ENCODE measurements at places on chromosomes 16 and 17.

GRCh38 chr17:76050538-76051467, 21.5 kb downstream of the SRP68 start:
- DNase-seq, result no peak

DNA sequence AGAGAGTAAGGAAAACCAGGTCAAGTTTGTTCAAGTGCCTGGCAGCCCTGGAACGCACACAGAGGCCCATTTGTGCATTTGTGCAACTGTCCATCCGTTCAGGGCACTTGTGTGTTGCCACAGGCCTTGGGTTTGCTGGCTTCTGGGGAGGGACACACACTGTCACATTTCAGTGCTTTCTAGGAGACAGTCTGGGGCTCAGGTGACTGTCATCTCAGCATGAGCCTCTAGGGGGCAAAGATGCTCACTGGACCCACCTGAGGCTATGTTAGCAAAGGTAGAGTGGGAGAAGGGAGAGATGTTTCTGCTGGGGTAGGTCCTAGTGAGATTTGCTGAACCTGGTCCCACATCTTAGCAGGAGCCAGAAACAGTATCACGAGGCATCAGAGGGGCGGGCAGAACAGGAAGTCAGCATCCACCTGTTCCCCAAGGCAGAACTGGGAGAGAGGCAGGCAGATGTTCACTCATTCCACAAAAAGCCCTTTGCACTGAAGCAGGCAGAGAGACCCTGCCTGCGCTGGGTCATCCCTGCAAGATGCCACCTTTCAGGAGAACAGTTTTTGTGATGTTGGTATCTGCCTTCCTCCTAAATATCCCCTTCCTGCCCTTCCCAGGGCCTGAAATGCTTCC, 48.5 kb downstream of the RAI1 start:
- peak; percentile 94 for DNase-seq

GRCh38 chr17:63859257-63859656, 14.2 kb downstream of the CSH2 start:
- DNase-seq, result no peak

- peak; percentile 48 for DNase-seq
Measured at GRCh38 chr17:76989519-76989918, 121.3 kb downstream of the MGAT5B start.

- DNase-seq, result peak; percentile 23
Measured at GRCh38 chr16:4937782-4938682, 1.1 kb upstream of the PPL start.

- DNase-seq, result no peak
Measured at GRCh38 chr16:78972006-78972405, 628.5 kb downstream of the MAF start.

DNA sequence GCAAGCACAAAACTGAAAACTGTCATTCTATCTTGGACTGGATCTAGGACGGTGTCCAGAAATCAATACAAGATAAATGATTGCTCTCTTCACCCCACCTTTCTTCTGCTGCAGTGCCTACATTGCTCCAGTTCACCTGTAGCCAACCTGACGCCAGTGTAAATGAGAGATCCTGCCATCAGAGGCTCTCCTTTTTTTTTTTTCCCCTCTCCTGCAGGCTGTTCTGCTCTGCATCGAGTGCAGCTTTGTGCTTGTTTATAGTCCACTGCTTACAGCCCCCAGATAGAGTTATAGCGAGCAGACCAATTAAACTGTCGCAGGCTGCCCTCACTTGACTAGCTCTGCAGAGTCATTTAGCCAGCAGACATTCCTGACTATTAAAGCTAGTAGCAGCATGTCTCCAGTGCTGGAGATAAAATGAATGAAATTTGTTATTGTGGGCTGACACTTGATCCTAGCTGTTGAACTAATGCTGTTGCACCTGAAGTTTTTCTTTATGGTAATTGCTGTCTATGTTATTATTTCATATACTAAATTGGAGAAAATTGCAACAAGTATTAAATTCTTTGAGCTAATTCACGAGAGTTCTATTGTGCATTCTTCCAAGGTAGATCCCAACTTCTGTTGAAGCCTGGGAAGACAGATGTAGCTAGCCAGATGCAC, 257.1 kb downstream of the FTO start:
- DNase-seq, result no peak

- DNase-seq, result peak; percentile 38
Measured at GRCh38 chr17:75647921-75648320, 14.7 kb downstream of the SMIM5 start.

DNA sequence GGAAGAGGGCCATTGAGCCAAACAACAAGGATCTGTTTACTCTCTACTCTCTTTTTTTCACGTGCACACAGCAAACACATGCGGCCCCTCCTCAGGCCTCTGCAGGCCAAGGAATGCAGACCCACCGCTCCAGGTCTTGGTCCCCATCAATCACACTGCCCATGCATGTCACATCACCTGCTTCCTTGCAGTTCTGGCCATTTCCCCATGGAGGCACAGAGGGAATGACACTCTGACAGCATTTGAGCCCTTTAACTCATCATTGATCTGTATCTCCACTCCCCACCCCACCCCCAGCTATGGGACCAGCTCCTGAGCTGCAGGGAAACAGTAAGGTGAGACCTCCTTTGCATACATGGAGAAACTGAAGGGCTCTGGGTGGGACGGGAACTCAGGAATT, 45.9 kb upstream of the MEIOC start:
- peak; percentile 78 for DNase-seq

DNA sequence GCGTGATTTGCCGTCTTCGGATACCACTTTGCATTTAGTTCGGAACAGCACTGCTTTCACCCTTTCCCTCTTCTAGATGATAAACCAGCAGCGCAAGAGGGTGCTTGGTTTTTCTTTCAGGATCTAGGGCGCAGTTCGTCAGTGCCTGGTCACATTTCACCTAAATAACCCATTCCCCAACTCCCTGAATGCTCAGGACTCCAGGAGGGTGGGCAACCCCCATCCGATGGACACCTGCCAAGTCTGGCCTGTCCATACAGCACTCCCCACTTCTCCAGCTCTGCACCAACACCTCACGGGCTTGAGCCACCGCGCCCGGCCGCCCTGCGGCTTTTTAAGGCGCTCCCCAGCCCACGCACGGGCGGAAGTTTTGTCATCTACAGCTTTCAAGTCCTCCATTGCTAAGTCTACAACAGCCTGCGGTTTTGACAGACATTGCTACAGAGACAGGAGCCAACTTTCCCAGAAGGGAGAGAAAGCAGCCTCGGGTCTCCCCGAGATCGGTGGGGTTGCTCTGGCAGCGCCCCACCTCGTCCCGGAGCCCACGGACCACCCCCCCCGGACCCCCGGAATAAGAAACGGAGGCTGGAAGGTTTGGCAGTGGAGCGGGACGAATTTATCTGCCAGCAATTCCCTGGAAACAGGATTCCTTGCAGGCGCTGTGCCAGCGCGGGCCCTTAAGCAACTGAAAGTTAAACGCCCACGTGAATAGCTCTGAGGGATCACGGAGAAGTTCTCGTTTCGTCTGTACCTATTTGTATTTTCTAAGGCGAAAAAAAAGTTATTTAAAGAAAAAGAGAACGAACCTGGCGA, 38.6 kb upstream of the SLFN13 start:
- no peak for DNase-seq

- DNase-seq, result no peak
Measured at GRCh38 chr16:89210904-89211515, 6.5 kb upstream of the ZNF778 start.

GRCh38 chr17:65595071-65595656, 33.7 kb upstream of the AXIN2 start:
- peak; percentile 69 for DNase-seq

- no peak for DNase-seq
Measured at GRCh38 chr17:58538811-58539409, 24.5 kb upstream of the MTMR4 start.

DNA sequence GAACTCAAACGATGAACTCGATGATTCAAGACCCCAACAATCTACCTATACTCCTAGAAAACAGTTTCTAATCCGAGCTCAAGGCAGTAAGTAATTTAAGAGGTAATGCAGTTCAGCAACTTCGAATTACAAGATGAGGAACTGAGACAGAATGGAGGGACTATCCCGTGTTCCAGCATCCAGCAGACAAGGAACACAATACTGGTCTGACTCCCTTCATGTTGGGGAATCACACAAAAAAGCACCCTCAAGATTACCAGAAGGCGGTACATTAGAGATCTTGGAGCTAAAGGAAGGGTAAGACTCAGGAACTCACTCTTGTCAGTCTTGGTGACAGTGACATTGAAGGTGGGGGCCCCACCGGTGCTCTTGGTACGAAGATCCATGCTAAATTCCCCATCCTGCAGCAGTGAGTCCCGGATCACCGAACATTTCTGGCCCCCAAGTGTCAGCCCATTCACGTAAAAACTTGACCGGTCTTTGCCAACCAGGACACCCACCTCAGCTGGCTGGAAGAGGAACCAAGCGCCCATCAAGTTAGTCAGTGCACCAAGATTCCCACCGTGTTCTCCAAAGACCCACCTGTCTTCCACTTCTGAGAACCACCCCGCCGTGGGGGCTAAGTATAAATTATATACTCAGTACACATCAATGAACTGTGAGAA, 1.9 kb downstream of the PFN1 start:
- no peak for DNase-seq

GRCh38 chr16:89452241-89452640, 38.1 kb downstream of the ANKRD11 start:
- DNase-seq, result no peak

- DNase-seq, result peak; percentile 94
Measured at GRCh38 chr17:41785859-41786226, 668 bp downstream of the JUP start.

GRCh38 chr17:82320140-82320840, 2.9 kb upstream of the CD7 start:
- DNase-seq, result no peak

DNA sequence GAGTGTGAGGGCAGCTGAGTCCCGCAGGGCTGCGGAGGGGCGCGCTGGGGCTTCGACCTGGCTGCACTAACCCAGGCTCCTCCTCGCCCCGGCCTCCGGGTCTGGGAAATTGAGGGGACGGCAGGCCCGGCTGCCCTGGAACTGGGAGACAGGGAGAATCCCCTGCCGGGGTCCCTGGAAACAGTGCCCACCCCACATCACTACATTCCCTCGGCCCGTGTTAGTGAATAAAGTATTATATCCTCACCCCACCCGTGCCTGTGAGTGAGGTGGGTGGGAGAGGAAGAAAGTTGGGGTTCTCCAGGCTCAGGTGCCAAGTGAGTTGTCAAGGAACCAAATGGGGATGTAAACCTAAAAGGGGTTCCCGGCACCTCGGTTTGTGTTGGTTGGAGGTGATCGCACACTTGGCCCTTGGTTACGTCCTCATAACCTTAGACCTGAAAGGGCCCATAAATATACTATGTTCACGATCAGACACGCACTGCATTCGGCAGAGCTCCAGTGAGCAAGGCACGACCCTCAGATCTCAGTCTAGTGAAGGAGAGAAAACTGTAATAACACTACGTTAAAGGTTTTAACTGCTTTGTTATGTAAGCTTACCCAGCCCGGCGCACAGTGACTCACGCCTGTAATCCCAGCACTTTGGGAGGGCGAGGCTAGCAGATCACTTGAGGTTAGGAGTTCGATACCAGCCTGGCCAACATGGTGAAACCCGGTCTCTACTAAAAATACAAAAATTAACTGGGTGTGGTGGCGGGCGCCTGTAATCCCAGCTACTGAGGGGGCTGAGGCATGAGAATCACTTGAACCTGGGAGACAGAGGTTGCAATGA, 11.2 kb downstream of the ZNF771 start:
- DNase-seq, result no peak

GRCh38 chr17:64131606-64132270, 1.8 kb upstream of the ERN1 start:
- DNase-seq, result peak; percentile 43

- DNase-seq, result peak; percentile 82
Measured at GRCh38 chr16:57472665-57473060, 10.2 kb downstream of the POLR2C start.

GRCh38 chr17:8887834-8888703, 20.6 kb upstream of the PIK3R6 start:
- peak; percentile 99 for DNase-seq

GRCh38 chr17:81712468-81713003, 452 bp downstream of the SLC25A10 start:
- peak; percentile 80 for DNase-seq

DNA sequence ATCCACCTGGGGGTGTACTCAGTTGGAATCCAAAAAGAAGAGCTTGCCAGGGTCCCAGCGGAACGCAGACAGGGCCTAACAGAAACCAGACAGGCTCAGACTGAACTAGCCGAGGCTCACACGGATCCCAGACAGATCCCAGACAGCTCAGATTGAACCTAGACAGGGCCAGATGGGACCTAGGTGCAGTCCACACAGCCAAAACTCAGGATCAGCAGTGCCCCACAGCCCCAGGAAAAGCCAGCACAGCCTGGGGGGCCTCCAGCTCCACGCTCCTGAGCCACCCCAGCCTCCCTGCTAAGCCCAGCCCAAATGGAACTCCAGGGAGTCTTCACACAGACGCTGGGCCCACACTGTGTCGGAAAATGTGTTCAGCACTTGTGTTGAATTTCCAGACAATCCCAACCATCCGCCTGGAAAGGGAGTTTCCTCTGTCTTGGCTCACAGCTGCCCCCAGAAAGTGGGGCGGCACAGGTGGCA, 7.5 kb downstream of the STX1B start:
- peak; percentile 28 for DNase-seq

- no peak for DNase-seq
Measured at GRCh38 chr17:67577429-67578141, 140.2 kb upstream of the NOL11 start.

GRCh38 chr16:50984688-50985087, 166.4 kb downstream of the SALL1 start:
- no peak for DNase-seq

- DNase-seq, result no peak
Measured at GRCh38 chr17:5718726-5719125, 134.4 kb upstream of the NLRP1 start.

DNA sequence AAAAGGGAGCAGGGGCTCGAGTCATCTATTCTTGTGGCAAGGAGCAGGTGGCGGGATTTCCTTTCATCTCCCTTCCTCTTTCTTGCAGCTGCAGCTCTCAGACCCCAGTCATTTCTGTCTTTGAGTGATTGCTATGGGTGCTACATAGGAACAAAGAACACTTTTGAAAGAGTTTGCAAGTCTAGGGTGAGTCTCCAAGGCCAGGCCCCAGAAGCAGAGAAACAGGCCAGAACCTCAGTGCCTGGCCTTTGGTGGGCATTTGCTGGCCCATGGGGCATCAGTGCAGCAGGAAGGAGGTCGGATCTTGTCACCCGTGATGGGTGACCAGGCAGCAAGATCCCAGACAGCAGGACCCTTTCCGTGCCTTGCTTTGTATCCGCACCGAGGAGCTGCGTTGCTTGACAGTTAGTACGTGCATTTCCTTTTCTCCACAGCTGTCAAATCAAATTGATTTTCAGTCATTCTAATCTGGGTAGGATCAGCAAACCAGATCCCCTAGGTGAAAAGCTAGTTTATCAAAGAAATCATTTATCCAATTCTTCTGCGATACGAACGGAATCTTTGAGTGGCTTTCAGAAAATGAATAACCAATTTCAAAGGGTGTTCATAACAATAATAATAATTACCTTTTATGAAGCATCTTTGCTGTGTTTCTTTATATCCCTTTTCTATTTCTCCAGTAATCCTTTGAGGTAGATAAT, 244.6 kb upstream of the MAF start:
- DNase-seq, result no peak

- peak; percentile 63 for DNase-seq
Measured at GRCh38 chr16:17312094-17312710, 158.6 kb downstream of the XYLT1 start.

Data from endodermal cell (in vitro differentiated cells).